Activated CD8-positive, alpha-beta memory T cell treated with anti-CD3 and anti-CD28 coated beads for 1 hour (primary cell): ENCODE measurements at places on chromosomes 7 and 10.

GRCh38 chr10:63798599-63799498 is 277.6 kb downstream of the REEP3 start:
- no peak for DNase-seq

GRCh38 chr10:18710201-18710653 is 51.0 kb downstream of the ARL5B start:
- no peak for DNase-seq

DNA sequence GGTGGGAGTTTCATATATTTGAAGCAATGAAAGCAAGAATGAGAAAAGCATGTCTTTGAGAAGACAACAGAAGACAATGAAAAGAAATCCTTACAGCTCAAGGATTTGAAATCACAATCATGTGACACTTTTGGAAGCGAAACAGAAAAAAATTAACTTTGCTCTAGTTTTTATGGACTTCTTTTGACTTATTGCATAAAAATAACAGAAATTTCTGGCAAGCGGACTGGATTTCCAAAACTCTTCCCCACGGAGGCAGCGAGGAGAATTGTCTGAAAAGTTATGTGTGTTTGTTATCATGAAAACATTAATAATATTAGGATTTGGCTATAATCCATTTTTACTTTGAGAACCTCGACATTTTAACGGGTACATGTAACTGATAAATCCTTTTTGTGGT is 223.3 kb downstream of the LRMDA start:
- no peak for DNase-seq

- no peak for DNase-seq
Measured at GRCh38 chr7:31744294-31744874, 57.4 kb downstream of the PPP1R17 start.

DNA sequence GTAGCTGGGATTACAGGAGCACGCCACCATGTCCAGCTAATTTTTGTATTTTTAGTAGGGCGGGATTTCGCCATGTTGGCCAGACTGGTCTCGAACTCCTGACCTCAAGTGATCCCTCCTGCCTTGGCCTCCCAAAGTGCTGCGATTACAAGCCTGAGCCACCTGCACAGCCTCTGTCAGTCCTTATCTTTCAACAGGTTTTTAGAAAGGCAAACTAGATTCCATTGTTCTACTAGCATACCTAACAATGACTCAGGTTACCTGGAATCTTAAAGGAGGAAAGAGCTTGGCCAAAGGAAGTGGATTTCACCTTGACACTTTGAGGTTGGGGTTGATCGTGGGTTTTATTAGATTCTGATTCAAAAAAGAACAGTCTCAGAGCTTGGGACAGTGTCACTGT is 3.2 kb downstream of the ABCC2 start:
- DNase-seq = no peak

DNA sequence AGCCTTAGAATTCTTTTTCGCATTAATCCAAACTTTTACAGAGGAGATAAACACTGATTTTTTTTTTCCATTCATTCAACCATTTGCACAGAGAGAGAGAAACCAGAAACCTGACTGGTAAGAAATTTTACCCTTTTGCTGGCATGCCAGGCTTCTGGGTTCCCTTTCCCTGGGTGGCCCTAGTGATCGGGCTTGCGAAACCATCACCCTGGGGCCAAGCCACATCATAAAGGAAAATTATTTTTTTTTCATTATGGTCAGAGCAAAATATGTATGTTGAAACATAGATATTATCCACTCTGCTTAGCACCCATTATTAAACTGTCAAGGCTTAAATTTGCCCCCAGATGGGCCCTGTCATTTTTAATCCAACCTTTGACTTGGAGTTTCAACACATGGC is 55.4 kb upstream of the INHBA start:
- DNase-seq = no peak

DNA sequence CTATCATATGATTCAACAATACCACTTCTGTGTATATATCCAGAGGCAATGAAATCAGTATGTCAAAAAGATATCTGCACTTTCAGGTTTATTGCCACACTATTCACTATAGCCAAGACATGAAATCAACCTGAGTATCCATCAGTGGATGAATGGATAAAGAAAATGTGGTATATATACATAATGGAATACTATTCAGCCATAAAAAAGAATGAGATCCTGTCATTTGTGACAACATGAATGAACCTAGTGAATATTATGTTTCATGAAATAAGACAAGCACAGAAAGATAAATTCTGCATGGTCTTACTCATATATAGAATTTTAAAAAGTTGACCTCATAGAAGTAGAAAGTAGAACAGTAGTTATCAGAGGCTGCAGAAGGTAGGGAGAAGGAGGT is 281.1 kb downstream of the BAMBI start:
- DNase-seq = no peak

GRCh38 chr10:28294809-28295208 is 8.1 kb downstream of the MPP7 start:
- DNase-seq = no peak

DNA sequence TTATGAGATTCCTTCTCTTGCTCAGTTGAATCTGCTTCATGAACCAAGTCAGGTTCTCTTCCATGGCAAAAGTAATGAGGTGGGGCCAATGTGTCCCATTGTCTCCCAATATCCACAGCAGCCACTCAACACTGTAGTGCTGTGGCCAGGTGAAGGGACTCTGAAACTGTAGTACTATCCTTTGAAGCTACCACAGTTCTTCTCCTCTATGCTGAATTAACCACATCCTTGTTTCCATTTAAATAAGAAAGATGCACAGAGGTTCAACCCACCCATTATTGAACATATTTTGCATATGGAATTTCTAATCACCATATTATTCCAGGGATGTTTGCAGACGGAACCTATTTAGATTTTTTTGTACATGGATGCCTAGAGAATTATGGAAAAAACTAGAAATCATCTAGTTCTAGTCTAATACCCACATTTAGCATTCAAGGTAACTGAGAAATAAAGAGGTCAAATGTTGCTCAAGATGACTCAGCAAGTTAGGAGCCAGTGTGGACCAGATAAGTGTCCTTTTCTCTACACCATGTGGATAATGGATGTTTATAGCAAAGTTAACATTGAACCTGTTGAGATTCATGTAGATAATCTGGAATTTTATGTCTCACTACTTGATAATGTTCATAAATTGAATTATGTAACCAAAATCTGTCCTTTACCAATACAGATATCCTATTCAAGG is 64.5 kb downstream of the LRRTM3 start:
- no peak for DNase-seq

GRCh38 chr7:33556472-33556871 is 348.9 kb upstream of the BMPER start:
- no peak for DNase-seq

DNA sequence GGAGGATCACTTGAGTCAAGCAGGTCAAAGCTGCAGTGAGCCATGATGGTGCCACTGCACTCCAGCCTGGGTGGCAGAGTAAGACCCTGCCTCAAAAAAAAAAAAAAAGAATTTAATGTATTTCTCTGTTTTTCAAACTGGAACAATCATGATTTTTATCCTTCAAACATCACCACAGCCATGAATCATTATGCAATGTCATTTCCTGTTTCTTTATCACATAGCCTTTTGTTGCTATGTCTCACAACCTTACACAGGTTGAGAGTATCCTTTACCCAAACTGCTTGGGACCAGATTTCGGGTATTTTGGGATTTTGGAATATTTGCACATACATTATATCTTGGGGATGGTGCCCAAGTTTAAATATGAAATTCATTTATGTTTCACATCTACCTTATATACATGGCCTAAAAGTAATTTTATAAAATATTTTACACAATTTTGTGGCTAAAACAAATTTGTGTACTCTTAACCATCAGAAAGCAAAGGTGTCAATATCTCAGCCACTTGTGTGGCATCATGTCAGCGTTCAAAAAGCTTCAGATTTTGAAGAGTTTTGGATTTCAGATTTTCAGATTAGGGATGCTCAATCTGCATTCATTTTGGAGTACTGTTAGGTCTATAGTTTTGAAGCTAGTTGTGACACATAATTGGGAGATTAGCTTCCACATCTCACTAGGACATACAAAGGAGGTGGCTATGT is 8.2 kb downstream of the NT5C3A start:
- no peak for DNase-seq

GRCh38 chr10:76786504-76787072 is 851.0 kb downstream of the KCNMA1 start:
- DNase-seq = no peak

- DNase-seq = no peak
Measured at GRCh38 chr7:126303926-126304325, 948.8 kb downstream of the GRM8 start.

DNA sequence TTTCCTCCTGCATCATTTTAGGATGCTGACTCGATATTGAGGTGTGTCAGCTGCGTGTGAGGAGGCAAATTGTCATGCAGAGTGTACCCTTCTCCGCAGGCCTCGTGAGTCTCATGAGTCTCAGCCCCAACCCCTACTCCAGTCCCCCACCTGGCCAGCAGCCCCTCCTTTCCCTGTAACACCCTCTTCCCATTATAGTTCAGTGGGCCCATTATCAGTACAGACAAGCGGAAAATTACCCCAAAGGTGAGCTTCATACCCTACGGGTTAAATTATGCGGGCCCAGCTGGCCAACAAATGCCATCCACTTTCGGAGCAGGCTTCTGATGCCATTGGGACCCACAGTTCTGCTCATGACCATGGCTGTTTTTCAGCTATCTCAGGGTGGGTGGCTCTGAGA is 25.2 kb downstream of the SFTPD start:
- no peak for DNase-seq

- DNase-seq = no peak
Measured at GRCh38 chr10:35546824-35547225, 58.3 kb upstream of the GJD4 start.

DNA sequence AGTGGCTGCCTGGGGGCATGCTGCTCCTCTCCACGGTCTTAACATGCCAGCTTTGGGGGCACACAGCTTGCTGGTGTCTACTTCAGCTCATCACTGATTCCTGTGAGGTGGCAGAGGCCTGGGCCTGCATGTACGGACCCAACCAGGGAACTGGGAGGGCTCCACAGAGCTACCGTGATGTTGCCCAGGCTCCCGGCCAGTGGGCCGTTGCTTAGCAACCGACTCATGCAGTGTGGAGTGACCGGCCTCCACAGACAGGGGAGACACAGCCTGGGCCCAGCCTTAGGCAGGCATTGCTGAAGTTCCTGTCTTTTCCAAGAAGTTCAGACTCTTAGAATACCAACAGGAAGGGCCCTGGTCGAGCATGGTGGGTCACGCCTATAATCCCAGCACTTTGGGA is 25.8 kb upstream of the SH2B2 start:
- no peak for DNase-seq

- DNase-seq = no peak
Measured at GRCh38 chr7:123819001-123819400, 26.0 kb upstream of the HYAL4 start.

GRCh38 chr10:128848810-128849209 is 618.2 kb upstream of the MGMT start:
- no peak for DNase-seq

GRCh38 chr10:129168660-129169059 is 298.4 kb upstream of the MGMT start:
- no peak for DNase-seq

DNA sequence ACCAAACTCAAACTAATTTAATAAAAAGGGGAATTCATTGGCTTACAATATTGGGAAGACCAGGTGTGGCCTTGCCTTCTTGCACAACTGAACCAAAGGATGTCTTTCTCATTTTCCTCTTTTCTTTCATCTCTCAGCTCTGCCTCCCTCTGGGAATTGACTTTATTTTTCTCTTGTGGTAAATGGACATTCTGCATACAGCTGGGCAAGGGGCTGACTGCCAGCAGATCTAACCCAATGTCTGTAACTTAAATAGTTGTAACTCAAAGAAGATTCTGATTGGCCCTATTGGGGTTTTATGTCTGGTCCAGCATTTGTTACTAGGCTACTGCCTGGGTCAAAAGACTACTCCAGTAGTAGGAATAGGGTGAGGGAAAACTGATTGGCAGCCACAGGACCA is 15.3 kb downstream of the PTTG1IP2 start:
- no peak for DNase-seq

GRCh38 chr10:11238893-11239292 is 221.2 kb downstream of the CELF2 start:
- no peak for DNase-seq

DNA sequence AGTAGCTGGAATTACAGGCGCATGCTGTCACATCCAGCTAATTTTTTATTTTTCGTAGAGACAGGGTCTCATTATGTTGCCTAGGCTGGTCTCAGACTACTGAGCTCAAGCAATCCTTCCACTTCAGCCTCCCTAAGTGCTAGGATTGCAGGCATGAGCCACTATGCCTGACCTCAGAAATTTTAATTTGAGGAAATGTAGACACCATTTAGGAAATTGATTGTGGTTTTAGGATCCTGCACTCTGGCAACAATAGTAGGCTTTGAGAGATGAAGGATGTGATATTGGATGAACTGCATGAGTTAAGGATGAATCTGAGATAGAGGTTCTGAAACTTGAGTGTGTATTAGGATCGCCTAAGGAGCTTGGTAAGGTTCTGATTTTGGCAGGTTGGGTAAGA is 66.5 kb downstream of the PPP1R9A start:
- DNase-seq = no peak
